ENCODE measurements at places on chromosomes 7 and 10. TPM values are rescaled to one million over a fixed set of nuclear protein-coding genes. Genes with fewer than 3 reads are reported as not detected.

Gene RTKN2
- 0.89 TPM for total RNA-seq

Gene DEPP1
- total RNA-seq = 2.0 TPM

Gene MRLN
- total RNA-seq = not detected

Gene VSTM2A
- not detected for total RNA-seq

Gene DHX32
- 35.6 TPM for total RNA-seq

Gene EN2
- 0.85 TPM for total RNA-seq

Gene SPDYE6
- total RNA-seq = not detected

Gene ITGA8
- total RNA-seq = not detected

Gene PRKCQ
- total RNA-seq = 4.3 TPM

Gene HOGA1
- 2.6 TPM for total RNA-seq

Gene IFIT5
- total RNA-seq = 9.4 TPM

Gene KCNMA1
- total RNA-seq = 43.5 TPM

Gene TFPI2
- total RNA-seq = 326 TPM

Gene GPR26
- not detected for total RNA-seq

Gene TMEM213
- not detected for total RNA-seq

Gene NANOS1
- 2.8 TPM for total RNA-seq

Gene IL6
- total RNA-seq = 0.90 TPM

Gene ZKSCAN5
- 9.7 TPM for total RNA-seq

Gene BTBD16
- total RNA-seq = 0.46 TPM

Gene TPK1
- 3.6 TPM for total RNA-seq

Gene TAS2R4
- total RNA-seq = 0.12 TPM

Gene OR2A1
- not detected for total RNA-seq

Gene OR2A2
- not detected for total RNA-seq
